ENCODE measurements at places on chromosomes 4 and X.
A peak's percentile ranks its signal among the peaks of the same experiment; 100 is the strongest.

- DNase-seq: no peak
These were observed 26.7 kb upstream of the CLDN34 start for GRCh38 chrX:9940421-9940820.

- DNase-seq: no peak
These were observed 22.2 kb upstream of the MANBA start for GRCh38 chr4:102783006-102783405.

DNA sequence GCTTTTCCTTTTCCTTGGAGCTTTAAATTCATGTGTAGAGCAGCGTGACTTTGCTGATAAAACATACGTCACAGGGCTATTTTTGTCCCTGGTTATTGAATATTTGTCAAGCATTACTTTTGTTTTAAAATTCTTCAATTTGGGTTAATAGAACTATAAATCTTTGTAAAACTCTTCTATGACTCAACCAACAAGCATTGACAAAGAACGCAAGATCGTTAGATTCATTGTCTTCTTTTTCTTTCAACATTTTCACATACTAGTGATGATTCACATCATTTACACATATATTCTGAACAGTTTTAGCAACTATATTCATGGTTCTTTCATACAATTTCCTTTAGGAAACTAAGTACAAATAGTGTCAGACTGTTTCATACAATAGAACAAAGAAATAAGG, 72.0 kb upstream of the GPM6A start:
- no peak for DNase-seq

DNA sequence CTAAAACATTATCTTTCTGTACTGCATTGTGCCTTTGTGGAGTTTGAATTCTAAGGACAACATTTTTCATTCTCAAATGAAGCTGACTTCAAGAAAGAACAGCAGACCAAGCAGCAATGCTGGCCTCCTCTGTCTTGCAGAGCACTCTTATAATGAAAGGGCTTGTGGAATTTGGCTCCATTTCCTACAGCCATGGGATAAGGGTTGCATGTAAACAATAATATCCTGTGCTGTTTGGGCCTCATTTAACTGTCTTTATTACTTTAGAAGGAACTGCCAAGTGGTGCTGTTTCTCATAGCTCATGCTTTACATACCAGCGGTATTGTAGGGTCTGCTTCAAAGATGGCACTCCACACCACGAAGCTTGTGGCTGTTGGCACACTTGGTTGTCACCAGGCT, 111.4 kb upstream of the EOLA2 start:
- DNase-seq: no peak

DNA sequence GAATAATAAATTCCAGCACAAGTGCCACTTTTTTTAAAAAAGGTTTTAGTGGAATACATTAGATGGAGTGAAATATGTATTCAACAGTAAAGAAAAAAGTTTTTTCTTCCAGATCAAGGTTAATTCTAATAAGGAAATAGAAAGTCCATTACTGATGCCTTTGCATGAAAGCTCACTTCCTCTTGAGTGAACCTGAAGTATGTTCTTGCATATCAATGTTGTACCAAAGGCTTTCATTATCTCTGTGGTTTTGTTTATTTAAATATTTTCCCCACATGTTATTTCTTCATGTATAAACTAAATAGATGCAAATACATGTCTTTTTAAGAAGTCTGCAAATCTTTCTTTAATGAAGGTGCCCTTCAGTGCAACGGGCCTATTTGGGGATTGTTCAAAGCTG, 307.9 kb downstream of the C4orf33 start:
- DNase-seq: no peak

GRCh38 chr4:157803845-157804521, 368.8 kb downstream of the GASK1B start:
- DNase-seq: no peak

GRCh38 chrX:119292445-119292844, 56.4 kb downstream of the PGRMC1 start:
- DNase-seq: no peak

- DNase-seq: no peak
These were observed at the start of gene CYTL1 for GRCh38 chr4:5019274-5019673. Gene CYTL1, minus strand, starts transcription at chr4:5019458. Its CDS starts 13 bp downstream, at chr4:5019445.

DNA sequence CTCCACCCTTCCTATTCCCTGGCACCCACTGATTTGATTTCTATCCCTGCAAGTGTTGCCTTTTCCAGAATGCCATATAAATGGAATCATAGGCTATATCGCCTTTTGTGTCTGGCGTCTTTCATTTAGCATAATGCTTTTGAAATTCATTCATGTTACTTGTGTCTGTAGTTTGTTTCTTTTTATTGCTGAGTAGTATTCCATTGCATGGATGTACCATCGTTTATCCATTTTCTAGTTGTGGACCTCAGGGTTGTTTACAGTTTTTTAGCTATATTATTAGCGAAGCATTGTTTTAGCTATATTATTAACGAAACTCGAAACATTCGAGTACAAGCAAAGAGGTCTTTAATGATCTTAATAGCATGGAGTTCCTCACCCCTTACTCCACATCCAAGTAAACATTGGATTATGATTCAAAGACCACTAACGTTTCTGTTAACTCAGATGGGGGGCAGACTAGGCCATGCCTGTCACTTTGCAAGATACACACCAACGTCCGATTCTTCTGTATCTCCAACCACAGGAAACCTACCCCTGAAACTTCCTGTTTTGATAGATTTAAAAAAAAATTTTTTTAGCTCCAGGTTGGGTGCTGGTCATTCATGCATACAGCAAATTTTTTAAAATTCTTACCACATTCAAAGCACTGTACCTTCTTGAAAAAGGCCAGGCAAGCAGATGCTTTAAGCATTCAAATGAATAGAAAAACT, 1.1 kb downstream of the DCK start:
- no peak for DNase-seq

- DNase-seq: no peak
These were observed 103.7 kb upstream of the AADAT start for GRCh38 chr4:170193496-170193895.

- DNase-seq: no peak
These were observed 13.0 kb upstream of the RHOH start for GRCh38 chr4:40183615-40184411.

- peak; percentile 60 for DNase-seq
These were observed 51.5 kb upstream of the TRPC3 start for GRCh38 chr4:122003335-122003734.

DNA sequence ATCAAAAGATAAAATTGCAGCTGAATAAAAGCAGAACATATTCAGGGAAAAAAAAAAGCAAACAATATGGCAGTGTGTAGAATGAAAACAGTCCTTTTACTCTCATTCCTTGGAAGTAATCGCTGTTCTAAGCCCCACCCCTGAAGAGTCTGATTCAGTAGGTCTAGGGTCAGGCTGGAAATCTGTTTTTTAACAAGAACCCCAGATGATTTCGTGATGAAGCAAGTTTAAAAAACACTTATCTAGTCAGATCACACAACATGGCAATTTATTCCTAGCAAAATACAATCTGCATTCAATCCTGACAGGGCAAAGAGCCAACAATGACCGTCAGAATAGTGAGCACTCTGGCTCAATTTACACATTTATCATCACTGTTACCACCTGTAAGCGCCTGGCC, 16.1 kb downstream of the FAM120C start:
- DNase-seq: no peak

DNA sequence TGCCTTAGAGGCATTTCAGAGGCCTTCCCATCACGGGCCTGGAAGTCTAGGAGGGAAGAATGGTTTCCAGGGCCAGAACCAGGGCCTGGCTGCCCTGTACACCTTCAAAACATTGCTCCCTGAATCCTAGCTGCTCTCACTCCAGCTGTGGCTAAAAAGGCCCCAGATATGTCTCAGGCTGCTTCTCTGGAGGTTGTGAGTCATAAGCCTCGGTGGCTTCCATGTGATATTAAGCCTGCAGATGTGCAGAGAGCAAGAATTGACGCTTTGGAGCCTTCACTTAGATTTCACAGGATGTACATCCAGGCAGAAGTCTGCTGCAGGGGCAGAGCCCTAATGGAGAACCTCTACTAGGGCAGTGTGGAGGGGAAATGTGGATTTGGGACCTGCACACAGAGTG, 502.5 kb downstream of the GRXCR1 start:
- DNase-seq: no peak

DNA sequence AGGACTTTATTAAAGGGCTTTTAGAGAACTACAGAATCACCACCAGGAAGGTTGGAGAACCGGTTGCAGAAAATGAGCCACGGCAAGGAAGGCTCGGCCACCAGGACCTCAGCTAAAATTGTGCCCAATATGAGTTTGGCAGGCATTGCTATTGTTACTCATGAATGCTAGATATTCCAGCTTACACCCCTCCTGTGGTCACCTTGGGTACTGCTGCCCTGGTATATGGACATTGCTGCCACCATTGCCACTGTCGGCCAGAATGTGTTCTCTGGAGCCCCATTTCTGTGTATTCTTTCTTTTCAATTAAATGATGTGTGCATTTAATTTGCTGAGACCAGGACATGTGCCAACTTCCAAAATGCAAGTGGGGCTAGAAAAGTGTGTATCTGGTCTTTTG, 626.7 kb upstream of the BOD1L1 start:
- no peak for DNase-seq

DNA sequence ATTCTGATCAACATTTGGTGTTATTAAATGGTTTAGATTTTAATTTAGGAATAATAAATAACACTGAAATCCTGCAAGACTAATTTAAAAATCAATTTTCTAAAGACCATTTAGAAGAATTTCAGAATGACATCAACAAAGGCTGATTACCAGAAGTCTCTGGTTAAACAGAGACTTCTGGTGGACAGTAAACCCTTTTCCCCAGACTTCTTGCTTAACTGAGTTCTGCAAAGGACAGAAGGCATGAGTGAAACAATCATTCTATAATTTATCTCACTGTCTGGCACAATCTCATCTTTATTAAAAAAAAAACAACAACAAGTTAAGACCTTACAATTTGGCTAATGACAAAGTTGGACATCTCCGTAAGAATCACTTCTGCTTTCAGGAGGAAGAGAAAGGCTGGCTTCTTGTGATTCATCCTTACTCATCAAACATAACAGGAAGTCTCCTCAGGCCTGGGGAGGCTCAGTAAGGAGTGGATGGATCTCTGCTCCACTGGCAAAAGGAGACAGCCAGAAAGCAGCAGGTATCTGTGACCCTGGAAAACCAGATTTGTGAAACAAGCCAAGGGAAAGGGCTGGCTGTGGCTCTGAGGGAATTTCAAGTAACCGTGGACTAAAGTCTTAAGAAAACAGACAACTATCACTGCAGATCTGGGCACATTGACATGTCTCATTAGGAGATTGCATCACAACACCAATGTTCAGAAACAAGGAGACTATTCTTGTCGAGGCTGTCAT, 908 bp upstream of the TLR6 start:
- DNase-seq: peak; percentile 26

- DNase-seq: no peak
These were observed 69.8 kb downstream of the ARHGAP24 start for GRCh38 chr4:85544751-85545150.

- no peak for DNase-seq
These were observed 15.1 kb downstream of the TEC start for GRCh38 chr4:48254381-48255071.

DNA sequence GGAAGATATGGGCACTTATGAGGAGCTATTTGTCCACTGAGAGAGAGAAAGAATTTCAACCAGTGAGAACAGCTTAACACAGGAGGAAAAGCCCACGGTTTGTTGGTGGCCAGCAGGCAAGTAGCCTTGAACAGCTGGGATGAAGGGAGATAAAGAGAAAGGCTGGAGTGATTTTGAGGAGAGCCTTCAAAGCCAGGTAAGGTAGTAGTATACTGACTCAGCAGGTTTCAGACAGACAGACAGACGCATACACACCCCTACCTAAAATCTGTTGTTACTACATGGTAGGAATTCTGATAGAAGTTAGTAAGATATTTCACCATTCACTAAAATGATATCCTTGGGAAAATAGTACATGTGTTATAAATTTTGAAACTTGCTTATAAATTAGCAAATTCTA, 60.5 kb downstream of the SEC24D start:
- no peak for DNase-seq

GRCh38 chrX:20571611-20572010, 304.9 kb upstream of the RPS6KA3 start:
- no peak for DNase-seq

DNA sequence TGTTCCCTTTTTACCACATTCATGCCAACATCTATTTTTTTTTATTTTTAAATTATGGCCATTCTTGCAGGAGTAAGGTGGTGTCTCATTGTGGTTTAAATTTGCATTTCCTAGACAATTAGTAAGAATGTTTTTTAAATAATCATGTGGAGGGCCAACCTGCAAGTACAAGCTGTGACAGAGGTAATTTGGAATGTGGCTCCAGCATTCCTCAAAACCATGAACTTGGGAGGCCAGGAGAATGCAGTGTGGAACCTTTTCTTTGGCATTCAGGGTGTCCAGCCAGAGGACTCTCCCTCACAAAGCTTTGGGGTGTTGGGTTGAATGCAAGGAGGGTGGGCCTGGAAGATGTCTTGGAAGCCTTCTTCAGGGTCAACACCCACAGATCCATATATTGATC, 7.3 kb upstream of the TMEM185A start:
- DNase-seq: no peak

DNA sequence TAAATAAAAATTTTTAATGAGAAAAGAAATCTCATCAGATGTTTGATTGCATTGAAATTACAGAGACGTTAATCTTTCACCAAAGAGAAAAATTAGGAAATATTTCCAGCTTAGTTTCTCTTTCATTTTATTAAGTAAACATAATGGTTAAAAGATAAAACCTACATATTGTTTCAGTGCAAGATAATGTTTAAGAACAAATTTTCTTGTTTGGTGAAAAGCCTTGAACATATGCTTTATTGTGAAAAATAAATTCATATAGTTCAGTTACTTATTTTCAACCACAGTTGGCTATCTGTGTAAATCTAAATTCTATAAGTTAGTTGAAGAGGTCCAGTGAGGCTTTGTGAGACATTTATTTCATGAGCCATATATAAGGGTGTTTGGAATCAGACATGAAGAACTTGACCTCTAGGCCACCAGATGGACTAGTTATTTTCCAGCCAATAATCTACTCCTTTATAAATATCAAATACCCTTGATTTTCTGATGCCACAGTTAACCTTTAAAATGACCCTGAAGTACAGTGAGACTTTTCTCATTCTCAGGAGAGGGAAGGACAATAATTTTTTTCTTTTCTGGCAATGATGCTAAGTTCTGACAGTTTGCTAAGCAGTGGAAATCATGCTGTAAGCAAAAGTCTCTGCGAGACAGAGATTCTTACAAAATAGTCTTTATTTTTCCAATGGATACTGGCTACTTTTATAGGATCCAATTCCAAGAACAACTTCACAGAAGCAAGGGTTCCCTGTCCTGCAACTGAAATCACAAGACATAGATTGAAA, 2.5 kb downstream of the ARSJ start:
- no peak for DNase-seq

DNA sequence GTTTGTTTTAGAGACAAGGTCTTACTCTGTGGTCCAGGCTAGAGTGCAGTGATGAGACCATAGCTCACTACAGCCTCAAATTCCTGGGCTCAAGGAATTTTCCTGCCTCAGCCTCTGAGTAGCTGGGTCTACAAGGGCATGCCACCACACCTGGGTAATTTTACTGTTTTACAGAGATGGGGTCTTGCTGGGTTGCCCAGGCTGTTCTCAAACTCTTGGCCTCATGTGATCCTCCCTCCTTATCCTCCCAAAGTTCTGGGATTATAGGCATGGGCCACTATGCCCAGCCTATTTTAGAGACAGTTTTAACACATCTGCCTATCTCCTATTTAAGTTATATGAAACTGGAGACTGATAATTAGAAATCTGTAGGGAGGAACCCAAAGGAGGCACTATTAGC, 53.8 kb downstream of the SPRY1 start:
- no peak for DNase-seq

Measured in CD4-positive, alpha-beta T cell treated with Interleukin-4 for 1 hour (primary cell).